ENCODE measurements at places on chromosomes 4 and X.

DNA sequence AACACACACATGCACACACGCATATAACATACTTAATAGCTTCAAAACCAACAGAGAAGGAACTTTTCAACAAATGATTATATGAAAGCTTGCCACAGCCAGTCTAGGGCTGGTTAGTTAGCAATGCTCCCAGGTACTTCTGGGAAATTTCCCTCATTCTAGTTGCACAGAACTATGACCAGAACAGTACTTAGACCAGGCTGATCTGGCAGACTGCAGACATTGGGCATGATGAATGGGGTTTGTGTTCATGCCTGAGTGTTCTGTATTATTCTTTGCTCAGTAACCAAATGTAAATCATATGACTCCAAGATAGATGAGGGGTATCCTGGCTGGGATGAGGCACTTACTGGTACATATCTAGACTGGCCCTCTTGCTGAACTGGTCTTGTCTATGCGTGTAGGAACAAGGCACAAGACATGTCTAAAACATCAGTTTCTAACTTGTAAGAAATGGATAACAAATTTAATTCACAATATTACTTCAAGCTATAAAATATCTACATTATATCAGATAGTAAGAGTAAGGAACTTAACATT, 50.3 kb upstream of the GEMIN8 start:
- no peak for DNase-seq

- no peak for DNase-seq
These were observed 551.8 kb upstream of the PABPC4L start for GRCh38 chr4:134753390-134753789.

GRCh38 chr4:178309890-178310289, 867.7 kb upstream of the AGA start:
- no peak for DNase-seq

GRCh38 chrX:17431171-17431570, 56.2 kb downstream of the NHS start:
- DNase-seq: no peak

Measured in transverse colon (tissue), 4 donors.